ENCODE measurements at places on chromosomes 1 and 21.
A peak's percentile ranks its signal among the peaks of the same experiment; 100 is the strongest.

DNA sequence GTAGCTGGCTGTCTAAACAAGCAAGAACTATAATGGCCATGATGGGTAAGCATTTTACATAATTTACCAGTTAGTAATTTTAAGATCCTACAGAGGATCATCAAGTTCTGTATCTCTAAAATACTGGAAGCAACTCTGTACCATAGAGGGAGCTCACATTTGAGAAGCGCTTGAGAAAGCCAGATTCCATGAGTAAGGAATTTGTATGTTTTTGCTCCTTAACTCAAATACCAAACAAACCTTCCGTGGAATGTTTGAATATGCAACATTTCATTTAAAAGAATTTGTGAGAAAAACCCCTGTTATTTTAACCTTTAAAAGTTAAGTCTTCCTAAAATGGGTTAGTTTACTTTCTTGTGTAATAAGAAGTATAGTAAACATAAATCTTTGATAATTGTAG is 2.0 kb downstream of the TSHB start:
- DNase-seq = no peak

DNA sequence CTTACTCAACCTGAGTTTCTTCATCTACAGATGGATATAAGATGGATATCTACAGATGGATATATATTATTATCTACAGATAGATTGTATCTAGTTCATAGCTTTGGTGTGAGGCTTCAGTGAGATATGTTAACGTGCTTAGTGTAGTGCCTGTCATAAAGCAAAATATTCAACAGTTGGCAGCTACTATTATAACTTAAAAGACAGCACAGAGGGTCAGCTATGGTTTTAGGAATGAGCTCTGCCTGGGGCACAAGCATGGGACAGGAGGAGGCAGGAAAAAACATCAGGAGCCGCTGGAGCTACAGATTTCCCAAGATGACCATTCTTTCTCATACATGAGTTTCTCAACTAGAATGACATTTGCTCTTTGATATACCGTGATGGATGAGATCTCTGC is 1.3 kb upstream of the CYB5R1 start:
- DNase-seq = no peak

DNA sequence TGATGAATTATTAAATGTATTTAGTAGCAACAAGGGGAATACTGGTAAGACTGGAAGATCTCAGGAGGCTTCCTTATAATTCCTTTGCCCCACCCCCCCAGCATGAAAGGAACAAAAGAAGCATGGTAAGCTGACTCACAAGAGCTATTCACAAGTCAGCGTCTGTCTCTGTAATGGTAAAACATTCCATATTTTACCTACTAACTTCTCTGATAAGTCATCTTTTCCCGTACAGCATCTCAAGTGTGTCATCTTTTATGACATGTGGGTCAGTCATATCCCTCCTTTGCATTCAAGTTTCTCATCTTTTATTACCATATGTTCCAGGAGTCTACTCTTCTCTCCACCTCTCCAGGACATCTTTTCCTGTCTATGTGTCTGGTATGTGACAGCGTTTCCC is 241.3 kb downstream of the PLA2G4A start:
- DNase-seq = no peak

- no peak for DNase-seq
Measured at GRCh38 chr1:10105484-10105883, 72.7 kb downstream of the UBE4B start.

GRCh38 chr1:6873298-6874015 is 88.2 kb downstream of the CAMTA1 start:
- no peak for DNase-seq

GRCh38 chr21:14403681-14404318 is 20.9 kb upstream of the HSPA13 start:
- peak; percentile 21 for DNase-seq

- no peak for DNase-seq
Measured at GRCh38 chr1:153587314-153587713, 21.7 kb upstream of the S100A2 start.

DNA sequence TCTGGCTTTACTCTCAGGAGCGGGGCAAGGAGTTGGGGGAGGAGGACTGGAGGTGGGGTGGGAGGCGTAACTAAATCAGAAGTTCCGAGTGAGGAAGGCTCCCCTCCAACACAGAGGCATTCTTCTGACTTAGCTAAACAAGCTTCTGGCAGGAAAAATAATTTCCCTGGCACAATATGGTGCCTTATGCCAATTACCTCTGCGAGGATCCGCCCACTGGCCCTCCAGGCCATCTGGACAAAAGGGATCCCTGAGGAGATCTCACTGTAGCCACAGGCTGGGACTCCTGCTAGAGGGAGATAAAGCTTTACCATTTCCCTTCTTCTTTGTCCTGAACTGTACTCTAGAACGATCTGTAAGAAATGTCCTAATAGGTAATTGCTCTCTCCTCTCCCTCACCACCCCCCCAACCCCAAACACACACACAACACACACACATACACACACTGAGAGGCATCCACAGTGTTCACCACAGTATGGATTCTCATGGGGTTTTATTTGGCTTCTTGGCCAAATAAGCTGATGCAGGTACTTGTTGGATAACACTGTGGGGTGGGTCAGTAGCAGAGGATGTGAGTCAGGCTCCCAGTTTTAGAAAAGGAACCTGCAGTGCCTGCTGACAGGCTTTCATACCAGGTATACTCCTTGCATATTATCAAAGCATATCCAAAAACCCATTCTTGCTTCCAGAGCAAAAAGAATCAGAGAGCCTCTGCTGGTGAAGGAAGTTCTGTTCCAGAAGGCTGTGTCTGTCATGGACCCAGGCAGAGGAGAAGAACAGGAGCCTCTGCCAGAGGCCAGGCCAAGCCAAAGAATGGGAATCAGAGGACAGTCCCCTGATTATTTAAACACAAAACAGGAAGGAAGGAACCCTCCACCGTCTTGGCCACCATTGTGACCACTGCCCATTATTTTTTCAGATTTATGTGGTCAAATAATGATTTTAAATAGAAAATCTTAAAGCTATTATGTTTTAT is 169.1 kb downstream of the C1orf21 start:
- peak; percentile 74 for DNase-seq

GRCh38 chr1:180937624-180938225 is 25.0 kb downstream of the KIAA1614 start:
- DNase-seq = no peak

GRCh38 chr1:97105531-97105930 is 383.9 kb downstream of the PTBP2 start:
- no peak for DNase-seq

- no peak for DNase-seq
Measured at GRCh38 chr1:56797065-56797685, 22.0 kb downstream of the FYB2 start.

DNA sequence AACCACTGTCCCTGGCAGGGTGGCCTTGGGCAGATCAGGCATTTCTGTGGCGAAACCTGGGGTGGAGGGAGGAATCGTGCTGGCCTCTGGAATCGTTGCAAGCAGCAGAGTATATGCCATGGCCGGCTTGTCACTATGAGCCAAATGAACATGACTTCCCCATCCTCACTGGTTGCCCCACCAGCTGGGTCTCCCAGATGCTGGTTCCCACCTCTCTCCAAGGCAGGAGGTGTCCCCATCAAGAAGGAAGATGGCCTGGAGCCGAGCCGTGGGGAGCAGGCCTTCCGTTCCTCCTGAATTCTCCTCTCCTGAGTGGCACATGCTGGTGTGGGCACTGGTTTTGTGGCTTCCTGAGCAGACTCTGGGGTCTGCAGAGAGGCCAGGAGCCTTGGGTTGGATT is 60.2 kb upstream of the ACTRT2 start:
- no peak for DNase-seq

DNA sequence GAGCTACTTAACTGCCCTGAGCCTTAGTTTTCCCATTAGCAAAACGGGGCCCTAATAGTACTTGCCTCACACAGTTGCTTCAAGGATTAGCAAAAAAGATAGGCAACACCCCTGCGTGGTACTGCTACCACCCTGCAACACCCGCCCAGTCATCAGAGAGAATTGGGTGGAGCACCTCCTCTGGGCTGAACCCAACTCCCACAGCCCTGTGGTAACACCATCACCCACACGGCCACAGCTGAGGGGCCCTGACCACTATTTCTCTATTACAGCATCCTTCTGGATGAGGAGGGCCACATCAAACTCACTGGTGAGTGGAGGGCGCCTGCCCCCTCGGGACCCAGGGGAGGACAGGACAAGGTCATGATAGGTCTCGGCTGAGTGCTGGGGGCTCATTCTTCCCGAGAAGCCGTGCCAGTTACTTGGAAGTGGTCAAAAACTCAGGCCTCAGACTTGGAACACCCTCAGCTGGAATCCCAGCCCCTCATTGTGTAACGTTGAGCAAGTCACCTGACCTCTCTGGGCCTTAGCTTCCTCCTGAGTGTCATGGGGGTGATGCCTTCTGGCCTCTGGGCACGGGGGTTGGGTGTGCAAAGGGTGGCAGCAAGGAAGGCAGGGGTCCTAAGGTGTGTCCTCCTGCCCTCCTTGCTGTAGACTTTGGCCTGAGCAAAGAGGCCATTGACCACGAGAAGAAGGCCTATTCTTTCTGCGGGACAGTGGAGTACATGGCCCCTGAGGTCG is 24.6 kb downstream of the RPS6KA1 start:
- DNase-seq = no peak

DNA sequence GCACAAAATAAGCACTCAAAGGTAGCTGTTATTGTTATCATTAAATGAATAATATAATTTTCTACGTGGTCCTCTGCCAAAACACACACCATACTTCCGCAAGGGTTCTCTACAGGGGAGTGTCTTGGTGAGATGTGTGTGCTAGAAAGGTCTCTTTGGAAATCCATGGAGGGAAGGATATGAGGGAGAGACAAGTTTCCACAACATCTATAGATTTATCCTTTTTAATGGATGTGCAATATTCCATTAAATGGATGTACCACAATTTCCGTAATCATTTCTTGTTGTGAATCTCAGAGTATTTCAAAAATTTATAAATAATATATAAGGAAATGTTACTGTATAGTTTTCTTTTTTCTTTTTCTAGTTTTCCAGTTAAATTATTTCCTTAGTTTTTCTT is 2.6 kb upstream of the TNFRSF8 start:
- no peak for DNase-seq

- DNase-seq = no peak
Measured at GRCh38 chr1:29639156-29639736, 402.9 kb downstream of the PTPRU start.

- DNase-seq = no peak
Measured at GRCh38 chr1:8078176-8078671, 52.1 kb upstream of the ERRFI1 start.

DNA sequence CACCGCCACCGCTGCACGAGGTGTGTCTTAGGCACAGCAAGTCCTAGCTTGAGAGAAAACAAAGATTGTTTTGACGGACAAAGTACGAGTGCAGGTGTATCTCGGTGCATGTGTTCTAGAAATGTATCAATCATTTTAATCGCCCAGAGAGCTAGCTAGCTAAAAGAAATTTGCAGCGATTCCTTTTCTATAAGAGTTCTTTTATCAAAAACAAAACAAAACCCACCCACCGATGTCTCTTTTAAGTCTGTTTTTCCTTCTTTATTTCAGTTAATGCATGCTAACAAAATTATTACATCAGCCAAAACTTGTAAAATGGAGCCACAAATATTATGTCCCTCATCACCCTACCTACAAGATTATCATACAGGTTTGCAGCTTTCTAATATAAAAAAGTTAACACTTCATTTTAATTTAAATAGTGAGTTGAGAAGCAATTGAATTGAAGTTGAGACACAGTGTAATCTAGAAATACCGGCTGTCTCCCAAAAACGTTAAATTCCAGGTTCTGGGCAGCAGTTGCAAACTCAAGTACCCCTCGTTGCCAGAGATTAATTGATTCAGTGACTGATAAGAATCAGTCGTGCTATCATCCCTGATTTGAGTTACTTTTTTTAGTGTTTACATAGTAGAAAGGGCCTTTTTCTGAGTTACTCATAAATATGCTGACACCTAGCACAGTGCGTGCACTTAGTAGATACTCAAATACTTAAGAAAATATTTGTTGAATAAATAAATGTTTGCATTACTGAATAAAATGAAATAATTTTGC is 1.5 kb upstream of the SYDE2 start:
- DNase-seq = no peak

- DNase-seq = peak; percentile 82
Measured at GRCh38 chr1:241499910-241500309, 19.6 kb downstream of the FH start.

- DNase-seq = peak; percentile 2
Measured at GRCh38 chr1:34681480-34682451, 73.1 kb upstream of the GJB5 start.

GRCh38 chr1:192550922-192551534 is 24.5 kb upstream of the RGS1 start:
- peak; percentile 8 for DNase-seq

DNA sequence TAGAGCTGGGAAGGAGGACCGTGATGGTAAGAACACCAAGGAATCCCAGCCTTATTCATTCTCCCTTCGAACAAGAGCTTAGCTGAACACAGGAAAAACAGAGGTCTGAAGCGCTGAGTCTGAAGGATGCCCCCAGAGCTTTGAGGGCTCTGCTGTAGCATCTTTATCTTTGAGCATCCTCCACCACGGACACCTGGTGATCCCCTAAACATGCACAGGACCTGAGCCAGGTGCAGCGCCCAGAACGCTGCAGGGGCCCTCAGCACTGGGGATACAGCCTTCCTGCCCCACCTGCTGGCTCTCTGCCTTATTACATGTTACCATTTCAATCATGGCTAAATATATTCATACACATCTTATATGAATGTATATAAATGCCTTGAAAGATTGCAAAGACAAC is 7.7 kb upstream of the GPATCH4 start:
- DNase-seq = peak; percentile 80

Measured in NCI-H1694 treated with DMSO at 0.1 percent for 48 hours (cell line).